ENCODE measurements at places on chromosomes 13 and 19. TPM values are rescaled to one million over a fixed set of nuclear protein-coding genes. Genes with fewer than 3 reads are reported as not detected.

BORA gene
- polyA plus RNA-seq, result 2.7 TPM

GRCh38 chr13:106103779-106104178, 431.7 kb downstream of the EFNB2 start:
- DNase-seq, result no peak

DNA sequence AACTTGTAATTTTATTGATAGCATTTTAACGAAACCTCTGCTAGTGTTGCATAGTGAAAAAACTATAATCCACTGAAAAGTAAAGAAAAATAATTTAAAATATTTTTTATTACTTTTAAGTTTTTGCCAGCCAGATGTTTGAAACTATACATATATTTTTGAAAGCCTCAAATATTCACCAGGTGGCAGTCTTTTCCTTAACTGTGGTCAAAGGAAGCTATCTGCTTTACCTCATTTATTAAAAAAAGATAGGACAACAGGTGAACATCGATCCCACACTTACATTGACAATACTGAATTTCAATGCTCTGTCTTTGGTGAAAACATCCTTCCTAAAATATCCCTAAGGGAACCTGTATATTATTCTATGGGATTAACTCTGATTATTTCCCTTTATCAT, 100.5 kb downstream of the TRPC4 start:
- DNase-seq, result no peak

CLEC17A gene
- not detected for polyA plus RNA-seq

GNG7 gene
- polyA plus RNA-seq, result 0.56 TPM

MYO1F gene
- polyA plus RNA-seq, result 0.15 TPM

DNA sequence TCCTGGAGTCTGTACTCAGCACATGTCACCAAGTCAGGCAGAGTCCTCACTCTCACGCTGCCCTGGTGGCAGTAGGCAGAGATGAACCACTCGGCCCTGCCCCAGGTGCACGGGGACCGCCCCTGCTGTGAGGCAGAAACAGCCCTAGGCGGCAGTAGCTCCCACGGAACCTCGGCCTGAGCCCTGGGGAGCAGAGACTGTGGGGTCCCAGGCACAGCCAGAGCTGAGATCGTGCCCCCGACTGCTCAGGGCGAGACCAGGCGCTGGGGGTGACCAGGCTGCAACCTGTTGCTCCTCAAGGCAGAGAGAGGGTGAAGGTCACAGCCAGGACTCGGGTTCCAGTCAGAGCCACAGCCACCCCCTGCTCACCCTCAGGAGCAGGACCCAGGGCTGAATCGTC, 34.9 kb downstream of the AP1M1 start:
- no peak for DNase-seq

- no peak for DNase-seq
Measured at GRCh38 chr13:99986741-99987140, 5.2 kb downstream of the ZIC2 start.

SGCG gene
- 0.05 TPM for polyA plus RNA-seq

GRCh38 chr19:6963244-6963852, 57.9 kb downstream of the MBD3L2B start:
- DNase-seq, result no peak
